ENCODE measurements at places on chromosomes 1 and 21. TPM values are rescaled to one million over a fixed set of nuclear protein-coding genes. Genes with fewer than 3 reads are reported as not detected.

DNA sequence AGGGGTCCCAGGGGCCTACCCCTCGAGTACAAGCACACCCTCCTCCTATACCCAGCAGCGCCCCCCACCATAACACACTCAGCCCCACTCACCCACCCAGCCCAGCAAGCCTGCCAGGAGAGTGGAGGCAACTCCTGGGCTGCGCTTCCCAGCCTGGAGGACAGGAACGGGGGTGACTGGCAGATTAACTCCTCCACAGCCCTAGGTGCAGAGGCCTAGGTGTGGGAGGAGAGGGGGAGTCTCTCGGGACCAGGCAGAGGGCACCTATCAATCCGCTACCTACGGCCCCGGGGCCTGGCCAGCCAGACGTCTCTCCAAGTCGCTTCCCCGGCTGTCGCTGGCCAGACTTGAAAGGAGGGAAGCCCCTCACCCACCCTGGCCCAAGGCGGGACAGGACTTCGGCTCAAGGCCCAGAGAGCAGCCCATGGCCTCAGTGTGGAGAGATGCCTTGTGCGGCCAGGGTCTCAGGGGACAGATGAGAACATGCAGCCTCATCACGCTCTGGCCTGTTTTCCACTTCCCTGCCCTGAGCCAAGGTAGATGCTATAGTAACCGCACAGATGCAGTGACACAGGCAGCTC, 24.9 kb downstream of the MATN1 start:
- no peaks in the 10 kb centered on the region for H3K4me1 ChIP-seq
- no peak overlapping the region for H3K27ac ChIP-seq
- no peaks in the 10 kb centered on the region for H3K27me3 ChIP-seq
- no peak for DNase-seq

GRCh38 chr1:159140474-159140873, 30.9 kb upstream of the CADM3 start:
- no peak for DNase-seq
- H3K27ac ChIP-seq: no peak overlapping the region
- no peak overlapping the region for H3K4me3 ChIP-seq
- no peaks in the 10 kb centered on the region for H3K4me1 ChIP-seq
- no peaks in the 10 kb centered on the region for H3K36me3 ChIP-seq
- peaks cover 5% of the 10 kb centered on the region for H3K27me3 ChIP-seq

DNA sequence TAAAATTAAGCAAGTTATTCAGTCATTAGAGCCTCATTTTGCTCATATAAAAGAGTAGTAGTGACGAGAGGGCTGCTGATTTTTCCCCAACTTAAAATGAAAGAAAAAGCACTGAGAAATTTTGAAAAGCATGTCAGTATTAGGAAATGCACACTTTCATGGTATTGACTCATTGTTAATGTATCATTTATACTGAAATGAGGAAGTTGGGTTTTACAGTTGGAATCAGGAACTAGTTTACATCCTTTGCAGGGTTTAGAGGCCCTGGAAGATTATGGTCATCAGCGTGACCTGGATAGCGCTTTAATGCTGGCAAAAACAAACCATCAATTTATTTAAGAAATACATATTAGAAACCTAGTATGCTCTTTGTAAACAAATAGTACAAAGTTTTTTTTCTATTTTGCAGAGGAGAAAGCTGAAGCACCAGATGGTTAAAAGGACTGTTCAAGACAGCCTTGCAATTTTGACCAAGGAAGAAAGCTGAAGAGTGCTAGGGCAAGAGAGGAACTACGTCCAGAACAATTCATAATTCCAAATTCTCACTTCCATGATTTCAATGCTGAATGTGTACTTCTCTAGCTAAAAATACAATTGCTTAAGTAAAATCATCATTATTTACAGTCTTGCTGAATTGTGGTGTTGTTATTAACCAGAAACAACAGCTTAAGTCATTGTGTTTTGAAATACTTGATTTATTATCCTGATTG, 94.8 kb upstream of the SGIP1 start:
- H3K4me3 ChIP-seq: no peak overlapping the region
- no peaks in the 10 kb centered on the region for H3K4me1 ChIP-seq
- no peak overlapping the region for H3K27ac ChIP-seq
- no peaks in the 10 kb centered on the region for H3K27me3 ChIP-seq

DNA sequence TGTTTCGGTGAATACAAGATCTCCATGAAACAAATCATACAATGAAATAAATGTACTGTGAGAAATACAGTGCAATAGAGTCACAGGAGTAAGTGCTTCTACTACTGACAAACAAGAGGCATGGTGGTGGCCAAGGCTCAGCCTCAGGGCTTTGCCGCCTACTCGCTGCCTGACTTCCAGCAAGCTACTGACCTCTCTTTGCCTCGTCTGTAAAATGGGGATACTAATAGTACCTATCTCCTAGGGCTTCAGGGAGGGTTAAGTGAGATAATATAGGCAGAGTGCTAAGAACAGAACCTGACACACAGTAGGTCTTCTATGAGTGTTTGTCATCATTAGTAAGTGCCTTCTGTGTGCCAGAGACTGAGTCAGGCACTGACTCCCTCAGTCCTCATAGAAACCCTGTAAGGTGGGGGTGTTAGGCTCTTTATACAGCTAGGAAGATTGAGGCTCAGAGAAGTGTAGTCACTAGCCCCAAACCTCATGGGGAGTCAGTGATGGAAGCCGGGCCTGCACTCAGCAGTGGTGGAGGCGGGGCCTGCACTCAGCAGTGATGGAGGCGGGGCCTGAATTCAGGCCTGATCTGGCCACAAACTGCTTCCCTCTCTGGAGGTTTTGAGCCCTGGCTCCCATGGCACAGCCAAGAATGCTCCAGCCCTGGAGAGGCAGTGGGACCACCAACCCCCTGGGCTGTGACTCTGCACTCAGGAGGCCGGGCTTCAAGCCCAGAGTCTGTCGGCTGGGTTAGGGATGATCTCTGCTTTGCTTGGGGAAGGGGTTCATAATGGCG, 6.8 kb downstream of the BSND start:
- no peaks in the 10 kb centered on the region for H3K27me3 ChIP-seq
- H3K27ac ChIP-seq: no peak overlapping the region
- H3K36me3 ChIP-seq: no peaks in the 10 kb centered on the region
- H3K4me3 ChIP-seq: no peak overlapping the region

- no peak overlapping the region for H3K4me3 ChIP-seq
- no peaks in the 10 kb centered on the region for H3K4me1 ChIP-seq
- no peaks in the 10 kb centered on the region for H3K36me3 ChIP-seq
- H3K27me3 ChIP-seq: no peaks in the 10 kb centered on the region
- no peak overlapping the region for H3K27ac ChIP-seq
Observed at GRCh38 chr1:41255978-41256377, 13.9 kb upstream of the SCMH1 start.

DNA sequence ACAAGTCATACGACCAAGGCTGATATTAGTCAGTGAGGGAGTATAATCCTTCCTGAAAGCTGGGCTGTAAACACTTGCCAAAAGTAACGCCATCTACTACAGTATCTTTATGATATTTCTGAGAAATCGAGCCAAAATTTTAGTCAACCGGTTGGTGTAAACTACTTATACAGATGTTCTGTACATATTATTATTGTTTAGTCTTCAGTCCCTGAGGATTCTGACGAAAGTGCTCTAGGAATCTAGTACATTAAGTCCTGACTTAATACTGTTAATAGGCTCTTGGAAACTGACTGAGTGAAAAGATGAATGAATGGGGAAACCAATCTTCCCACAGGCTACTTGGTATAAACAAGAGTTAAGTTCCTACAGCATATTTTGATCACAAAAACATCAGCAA, 274.3 kb downstream of the USP25 start:
- H3K27ac ChIP-seq: no peak overlapping the region
- no peaks in the 10 kb centered on the region for H3K4me1 ChIP-seq

DNA sequence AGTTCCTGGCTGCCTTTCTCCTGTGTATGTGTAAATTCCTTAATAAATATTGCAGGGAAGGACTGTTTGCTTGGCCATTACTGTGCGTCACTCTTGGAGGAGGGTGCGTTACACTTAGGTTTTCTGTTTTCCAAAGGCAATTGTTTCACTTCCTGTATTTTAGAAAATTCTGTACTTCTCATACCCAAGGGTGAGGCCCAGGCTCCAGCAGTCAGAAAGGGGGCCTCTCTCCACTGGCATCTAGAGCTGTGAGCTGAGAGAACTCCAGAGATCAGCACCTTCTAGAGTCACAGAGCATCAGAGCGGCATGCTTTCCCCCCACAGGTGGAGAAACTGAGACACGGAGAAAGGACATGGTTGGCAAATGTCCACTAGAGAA, 27.0 kb upstream of the ZFP69B start:
- H3K27me3 ChIP-seq: no peaks in the 10 kb centered on the region
- H3K4me1 ChIP-seq: no peaks in the 10 kb centered on the region
- no peak overlapping the region for H3K4me3 ChIP-seq
- H3K27ac ChIP-seq: no peak overlapping the region
- H3K36me3 ChIP-seq: peaks cover 37% of the 10 kb centered on the region

- peaks cover 9% of the 10 kb centered on the region for H3K4me1 ChIP-seq
- peaks cover 5% of the 10 kb centered on the region for H3K27me3 ChIP-seq
- no peak for DNase-seq
Observed at GRCh38 chr1:16013220-16013907, 4.5 kb downstream of the HSPB7 start.

DNA sequence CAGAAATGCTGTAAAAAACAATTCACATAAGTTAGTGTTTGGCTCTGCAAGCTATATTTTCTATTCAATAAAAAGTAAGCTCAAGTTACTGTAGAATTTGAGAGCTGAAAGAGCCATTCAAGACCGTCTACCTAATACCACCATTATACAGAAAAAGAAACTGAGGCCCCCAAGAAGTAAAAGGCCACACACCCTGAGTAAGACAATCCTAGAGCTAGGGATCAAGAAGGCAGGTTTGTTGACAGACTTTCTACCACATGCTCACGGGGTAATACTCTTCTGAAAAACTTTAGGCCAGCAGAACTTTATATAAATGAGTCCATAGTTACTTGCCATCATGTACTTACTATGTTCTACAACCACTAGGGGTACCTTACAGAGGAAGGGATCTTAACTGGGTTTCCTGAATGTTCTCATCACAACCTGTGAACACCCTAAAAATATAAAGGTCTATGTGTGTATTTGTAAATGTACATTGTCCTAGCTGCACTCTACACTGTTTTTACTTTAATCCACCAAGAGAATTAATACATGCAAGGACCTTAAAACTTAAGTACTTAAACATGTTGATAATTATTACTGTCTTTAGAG, 2.7 kb downstream of the PSMG1 start:
- no peaks in the 10 kb centered on the region for H3K27me3 ChIP-seq
- DNase-seq: no peak
- peaks cover 13% of the 10 kb centered on the region for H3K36me3 ChIP-seq
- H3K27ac ChIP-seq: no peak overlapping the region
- H3K4me3 ChIP-seq: no peak overlapping the region
- H3K4me1 ChIP-seq: peaks cover 24% of the 10 kb centered on the region

DNA sequence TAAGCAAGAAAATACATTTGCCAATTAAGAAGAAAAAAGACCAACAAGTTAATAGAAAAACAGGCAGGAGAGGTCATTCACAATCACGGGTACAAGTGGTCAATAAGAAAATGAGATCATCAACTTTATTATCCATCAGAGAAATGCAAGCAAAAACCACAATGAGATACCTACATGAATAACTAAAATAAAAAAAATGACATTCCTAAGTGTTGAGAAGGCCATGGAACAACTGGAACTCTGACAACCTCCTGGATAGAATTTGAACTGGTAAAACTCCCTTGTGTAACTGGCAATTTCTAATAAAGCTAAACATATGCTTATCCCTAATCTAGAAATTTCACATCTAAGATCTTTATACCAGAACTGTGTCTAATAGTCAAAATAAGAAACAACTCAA, 135.4 kb upstream of the BACE2 start:
- no peaks in the 10 kb centered on the region for H3K27me3 ChIP-seq
- no peaks in the 10 kb centered on the region for H3K36me3 ChIP-seq
- no peak overlapping the region for H3K27ac ChIP-seq
- DNase-seq: no peak
- no peaks in the 10 kb centered on the region for H3K4me1 ChIP-seq
- H3K4me3 ChIP-seq: no peak overlapping the region

DNA sequence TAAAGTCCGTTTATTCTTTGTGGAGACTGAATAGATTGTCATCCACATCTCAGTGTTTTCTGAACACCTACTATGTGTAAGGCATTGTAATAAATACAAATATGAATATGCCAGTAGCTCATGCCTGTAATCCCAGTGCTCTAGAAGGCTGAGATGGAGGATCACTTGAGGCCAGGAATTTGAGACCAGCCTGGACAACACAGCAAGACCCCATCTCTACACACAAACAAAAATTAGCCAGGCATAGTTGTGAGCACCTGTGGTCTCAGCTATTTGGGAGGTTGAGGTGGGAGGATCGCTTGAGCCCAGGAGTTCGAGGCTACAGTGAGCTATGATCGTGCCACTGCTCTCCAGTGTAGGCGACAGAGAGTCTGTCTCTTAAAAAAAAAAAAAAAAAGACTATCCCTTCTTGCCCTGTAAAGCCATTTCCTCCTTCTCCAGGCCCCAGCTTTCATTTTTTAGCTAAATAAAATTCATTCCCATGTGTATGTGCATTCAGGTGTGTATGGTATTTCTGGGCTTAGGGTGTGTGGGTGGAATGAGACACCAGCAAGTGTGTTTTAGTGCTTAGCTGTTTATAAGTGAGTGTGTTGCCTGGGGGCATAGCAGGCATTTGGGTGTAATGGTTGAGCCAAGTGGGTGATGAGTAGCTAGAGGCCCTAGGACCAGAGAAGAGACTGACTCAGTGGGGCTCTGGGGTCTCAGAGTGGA, 7.8 kb downstream of the CELSR2 start:
- no peak overlapping the region for H3K27ac ChIP-seq
- no peaks in the 10 kb centered on the region for H3K36me3 ChIP-seq
- no peak for DNase-seq
- no peak overlapping the region for H3K4me3 ChIP-seq

GRCh38 chr1:179153217-179153616, 71.3 kb downstream of the TOR3A start:
- no peaks in the 10 kb centered on the region for H3K36me3 ChIP-seq
- H3K4me3 ChIP-seq: no peak overlapping the region
- H3K4me1 ChIP-seq: peaks cover 11% of the 10 kb centered on the region
- no peaks in the 10 kb centered on the region for H3K27me3 ChIP-seq

Gene USP1
- total RNA-seq: 106 TPM

Gene CFHR3
- total RNA-seq: not detected

Gene NBPF26
- 21.5 TPM for total RNA-seq

Gene CTPS1
- 156 TPM for total RNA-seq

Gene TENT5C
- total RNA-seq: 4.1 TPM

Gene APCS
- total RNA-seq: not detected

Gene FOXE3
- not detected for total RNA-seq
